Hindlimb muscle (tissue), 1 donor: ENCODE measurements at places on chromosomes 7 and 10.

- peak; percentile 29 for DNase-seq
Observed at GRCh38 chr7:87934699-87935383, 790 bp downstream of the ADAM22 start.

- DNase-seq, result no peak
Observed at GRCh38 chr10:51574248-51575048, 124.9 kb downstream of the CSTF2T start.

- DNase-seq, result no peak
Observed at GRCh38 chr7:28434510-28434909, 22.2 kb downstream of the CREB5 start.

DNA sequence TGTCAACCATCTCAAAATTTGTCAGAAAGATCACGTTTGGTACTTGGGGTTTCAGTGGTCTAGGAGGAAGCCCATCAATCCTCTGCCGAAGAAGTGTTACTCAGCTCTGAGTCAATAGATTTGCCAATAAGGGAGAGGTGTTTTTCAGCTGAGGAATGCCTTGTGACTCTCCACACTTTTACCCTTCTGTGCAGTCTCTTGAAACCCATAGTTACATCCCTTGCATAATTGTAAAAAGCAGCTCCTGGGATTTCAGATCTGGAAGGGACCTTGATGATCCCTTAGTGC, 47.5 kb downstream of the INSYN2A start:
- no peak for DNase-seq

GRCh38 chr7:124777268-124777667, 11.7 kb upstream of the GPR37 start:
- no peak for DNase-seq

DNA sequence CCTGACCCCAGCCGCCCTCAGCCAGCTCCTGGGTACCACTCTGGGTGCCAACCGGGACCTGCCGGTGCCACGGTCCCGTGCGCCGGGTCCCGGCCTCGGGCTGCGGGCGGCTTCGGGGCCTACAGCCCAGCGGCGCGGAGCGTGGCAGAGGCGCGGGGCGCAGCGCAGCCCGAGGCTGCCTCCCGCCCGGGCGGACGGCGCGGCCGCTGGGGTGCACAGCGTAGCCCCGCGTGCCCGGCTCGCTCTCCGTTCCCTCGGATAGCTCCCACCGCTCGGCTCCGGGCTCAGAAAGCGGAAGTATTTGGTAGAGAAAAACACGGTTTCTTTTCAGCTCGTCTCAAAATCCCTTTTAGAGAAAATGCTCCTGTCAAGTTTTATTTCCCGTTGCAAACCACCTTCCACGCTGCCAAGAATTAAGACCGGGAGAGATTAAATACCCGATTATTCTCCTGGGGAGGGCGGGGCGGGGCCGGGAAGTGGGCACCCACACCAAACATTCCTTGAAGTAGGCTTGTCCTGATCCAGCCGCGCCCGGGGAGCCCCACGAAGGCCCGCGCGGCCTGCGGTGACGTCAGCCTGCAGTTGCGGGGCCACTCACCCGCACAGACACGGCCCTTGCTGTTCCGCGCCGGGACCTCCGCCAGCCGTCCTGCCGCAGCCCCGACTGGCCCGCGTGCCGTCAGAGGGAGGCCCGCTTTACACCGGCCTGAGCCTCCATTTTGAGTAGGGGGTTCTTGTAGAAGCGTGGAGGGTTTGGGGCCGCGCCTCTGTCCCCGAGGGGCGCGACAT, 7.2 kb downstream of the HOXA13 start:
- DNase-seq, result no peak

DNA sequence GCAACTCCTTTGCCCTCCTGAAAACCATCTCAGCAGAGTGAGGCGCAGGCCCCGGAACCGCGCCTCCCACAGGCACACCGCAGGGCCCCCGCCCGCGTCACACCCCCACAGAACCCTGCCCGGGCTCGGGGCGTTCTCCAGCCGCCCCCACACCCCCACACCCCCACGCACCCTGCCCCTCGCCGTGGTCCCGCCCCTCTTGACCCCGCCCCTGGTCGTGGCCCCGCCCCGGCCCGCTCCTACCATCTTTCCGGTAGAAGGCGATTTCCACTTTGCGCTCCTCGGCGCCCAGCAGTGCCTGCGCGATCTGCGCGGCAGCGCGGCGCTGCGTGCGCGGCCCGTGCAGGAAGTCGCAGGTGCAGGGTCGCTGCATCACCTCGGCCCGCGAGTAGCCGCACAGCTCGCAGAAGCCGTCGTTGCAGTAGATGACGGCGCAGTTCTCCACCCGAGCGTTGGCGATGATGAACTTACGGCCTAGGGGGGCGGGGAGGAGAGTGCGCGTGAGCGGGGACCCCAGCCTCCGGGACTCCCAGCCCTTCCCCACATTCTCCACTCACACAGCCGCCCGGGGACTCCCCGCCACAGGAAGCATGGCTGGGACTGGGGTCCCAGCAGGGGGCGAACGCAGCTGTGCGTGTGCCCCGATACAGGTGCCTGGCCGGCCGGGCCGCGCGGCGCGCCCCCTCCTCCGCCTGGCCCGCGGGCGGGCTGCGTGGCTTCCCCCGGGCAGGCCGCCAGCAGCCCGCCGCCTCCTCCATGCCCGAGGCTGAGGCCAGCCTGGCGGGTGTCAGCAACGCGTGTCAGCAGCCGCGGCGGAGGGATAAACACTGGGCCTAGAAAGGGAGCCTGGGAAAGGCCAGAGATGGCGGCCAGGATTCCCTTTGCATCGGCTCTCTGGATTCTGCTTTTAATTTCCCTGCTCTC, 3.4 kb downstream of the KCNH2 start:
- DNase-seq, result no peak

GRCh38 chr7:85232068-85232467, 45.2 kb upstream of the SEMA3D start:
- DNase-seq, result no peak

DNA sequence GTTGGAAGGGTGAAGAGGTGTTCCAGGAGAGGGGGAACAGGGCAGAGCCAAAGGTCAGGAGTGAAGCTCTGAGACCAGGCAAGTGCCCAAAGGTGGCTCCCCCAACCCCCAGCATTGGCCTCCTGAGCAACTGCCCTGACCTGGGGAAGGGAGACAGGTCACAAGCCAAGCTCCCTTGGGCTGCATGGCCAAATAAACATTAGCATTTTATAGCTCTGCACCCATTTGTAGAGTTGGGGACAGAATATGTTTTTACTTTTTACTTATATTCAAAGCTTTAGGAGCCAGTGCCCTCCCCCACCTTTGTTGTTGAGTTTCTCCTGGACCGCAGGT, 4.0 kb downstream of the UNC5B start:
- no peak for DNase-seq

DNA sequence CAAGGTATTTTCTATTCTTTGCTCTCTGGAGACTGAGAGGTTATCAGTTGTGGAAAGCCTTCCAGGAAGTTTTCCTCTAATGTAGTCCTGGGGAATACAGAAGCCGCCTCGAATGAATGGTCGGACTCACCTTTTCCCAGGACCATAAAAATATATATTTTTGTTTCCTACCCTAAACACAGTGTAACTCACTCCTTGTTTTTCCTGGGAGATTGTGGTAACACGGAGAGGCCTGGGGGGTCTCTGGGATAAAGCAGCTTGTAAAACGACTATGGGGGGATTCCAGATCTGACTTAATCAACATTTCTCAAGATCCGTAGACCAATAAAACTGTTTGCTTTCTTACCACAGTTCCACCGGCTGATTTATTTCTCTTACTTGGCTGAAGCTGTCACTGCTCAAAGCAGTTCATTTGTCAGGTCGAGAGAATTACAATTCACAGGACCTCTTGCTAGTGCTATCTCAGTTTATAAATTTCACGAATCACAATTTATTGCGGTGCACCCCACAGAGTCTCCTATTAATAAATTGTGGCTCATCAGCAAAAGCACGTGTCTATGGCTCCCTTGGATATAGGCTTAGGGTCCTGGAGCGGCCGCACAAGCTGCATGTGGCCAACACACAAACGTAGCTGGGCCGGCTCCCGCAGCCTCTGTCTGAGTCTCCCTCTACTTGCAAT, 176.3 kb upstream of the BMPER start:
- DNase-seq, result no peak

GRCh38 chr10:24891823-24892222, 60.6 kb downstream of the PRTFDC1 start:
- DNase-seq, result no peak

- no peak for DNase-seq
Observed at GRCh38 chr7:68155676-68156075, 1159.0 kb downstream of the TYW1 start.

- no peak for DNase-seq
Observed at GRCh38 chr10:70846795-70847194, 31.0 kb downstream of the SGPL1 start.

DNA sequence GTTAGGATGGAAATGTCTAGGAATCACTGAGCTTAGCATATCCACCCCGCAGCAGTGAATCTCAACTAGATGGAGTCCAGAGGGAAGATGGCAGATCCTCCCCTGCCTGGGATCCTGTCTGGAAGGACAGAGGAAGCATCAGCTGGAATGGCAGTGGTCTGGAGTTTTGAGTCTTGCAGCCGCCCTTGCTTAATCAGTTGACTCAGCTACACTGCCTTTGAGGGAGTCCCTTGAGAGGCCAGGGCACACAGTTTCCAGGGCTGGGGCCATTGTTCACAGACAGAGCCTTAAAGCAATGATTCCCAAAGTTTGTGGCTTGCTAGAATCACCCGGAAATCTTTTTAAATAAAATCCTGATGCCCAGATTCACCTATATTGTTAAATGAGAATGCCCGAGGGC, 128.1 kb downstream of the NT5C2 start:
- no peak for DNase-seq

DNA sequence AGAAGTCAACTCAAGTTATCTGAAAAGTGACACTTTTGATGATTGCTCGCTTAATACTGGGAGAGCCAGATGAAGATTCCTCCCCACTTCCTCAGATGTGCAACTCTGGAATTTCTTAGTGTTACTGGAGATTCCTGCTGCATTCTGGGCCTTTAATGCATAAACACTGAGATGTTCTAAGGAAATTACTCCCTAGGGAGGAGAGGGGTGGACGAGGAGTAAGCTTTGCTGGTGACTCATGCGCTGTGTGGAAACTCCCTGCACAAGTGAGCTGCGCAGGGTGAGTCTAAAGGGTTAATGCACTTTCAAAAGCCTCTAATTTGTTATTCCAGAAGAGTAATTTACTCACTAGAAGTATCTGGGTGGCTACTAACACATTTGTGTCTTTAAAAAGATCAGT, 46.3 kb downstream of the EGFR start:
- peak; percentile 72 for DNase-seq

GRCh38 chr10:78959924-78960285, 108.9 kb upstream of the ZMIZ1 start:
- DNase-seq, result no peak

- DNase-seq, result no peak
Observed at GRCh38 chr10:100485366-100485765, 22.6 kb downstream of the WNT8B start.

DNA sequence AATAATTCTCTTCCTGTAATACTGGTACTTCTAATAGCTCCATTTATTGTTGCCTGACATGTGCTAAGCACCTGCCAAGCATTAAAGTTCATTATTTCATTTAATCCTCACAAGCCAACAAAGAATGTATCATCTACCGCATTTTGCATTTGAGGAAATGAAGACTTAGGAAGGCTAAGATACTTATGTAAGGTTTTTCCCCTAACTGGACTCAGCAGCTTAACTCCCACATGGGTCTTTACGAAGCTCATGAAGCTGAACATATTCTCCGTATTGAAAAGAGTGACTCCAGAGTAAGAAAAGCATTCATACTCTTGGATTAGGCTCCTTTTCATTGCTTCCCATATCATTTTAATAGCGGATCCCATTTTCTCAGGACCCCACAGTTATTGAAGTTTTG, 155.7 kb upstream of the TMEM72 start:
- peak; percentile 32 for DNase-seq

DNA sequence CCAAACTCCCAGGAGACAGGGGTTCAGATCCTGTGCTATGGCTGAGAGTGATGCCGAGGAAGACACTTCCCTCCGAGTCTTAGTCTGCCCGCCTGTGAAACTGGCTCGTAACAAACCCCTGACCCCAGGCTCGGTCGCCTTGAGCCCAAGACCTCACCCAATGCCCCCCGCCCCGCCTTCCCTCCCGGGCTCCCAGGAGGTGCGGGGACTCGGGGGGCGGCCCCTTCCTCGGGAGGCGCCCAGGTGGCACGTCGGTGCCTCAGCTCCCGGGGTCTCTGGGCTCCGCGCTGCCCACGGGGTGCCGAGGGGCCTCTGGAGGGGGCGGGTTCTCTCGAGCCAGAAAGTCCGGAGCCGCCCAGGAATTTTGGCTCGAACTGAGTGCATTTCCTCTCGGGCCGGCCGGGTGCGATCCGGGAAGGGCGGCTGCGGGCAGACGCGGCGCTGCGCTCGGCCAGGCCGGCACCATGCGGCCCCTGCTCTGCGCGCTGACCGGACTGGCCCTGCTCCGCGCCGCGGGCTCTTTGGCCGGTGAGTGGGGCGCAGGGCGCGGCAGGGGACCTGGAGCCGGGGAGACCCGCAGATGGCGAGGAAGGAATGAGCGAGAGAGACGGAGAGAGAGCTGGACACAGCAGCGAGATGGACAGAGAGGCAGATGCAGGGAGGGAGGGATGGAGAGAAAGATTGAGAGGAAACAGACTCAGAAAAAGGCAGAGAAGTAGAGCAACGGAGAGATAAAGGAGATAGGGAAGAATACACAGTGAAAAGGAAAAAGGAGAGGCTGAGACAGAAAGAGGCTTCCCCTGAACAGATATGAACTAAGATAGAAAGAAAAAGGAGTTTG, at the start of gene PLAC9:
Gene PLAC9, plus strand, starts transcription at position 432 of the 841 bp plus-strand sequence. Its CDS starts 33 bp downstream, at position 465.
- DNase-seq, result no peak

GRCh38 chr10:17528306-17528862, 74.0 kb upstream of the ST8SIA6 start:
- no peak for DNase-seq

GRCh38 chr10:131975796-131976195, 5.9 kb downstream of the BNIP3 start:
- no peak for DNase-seq

DNA sequence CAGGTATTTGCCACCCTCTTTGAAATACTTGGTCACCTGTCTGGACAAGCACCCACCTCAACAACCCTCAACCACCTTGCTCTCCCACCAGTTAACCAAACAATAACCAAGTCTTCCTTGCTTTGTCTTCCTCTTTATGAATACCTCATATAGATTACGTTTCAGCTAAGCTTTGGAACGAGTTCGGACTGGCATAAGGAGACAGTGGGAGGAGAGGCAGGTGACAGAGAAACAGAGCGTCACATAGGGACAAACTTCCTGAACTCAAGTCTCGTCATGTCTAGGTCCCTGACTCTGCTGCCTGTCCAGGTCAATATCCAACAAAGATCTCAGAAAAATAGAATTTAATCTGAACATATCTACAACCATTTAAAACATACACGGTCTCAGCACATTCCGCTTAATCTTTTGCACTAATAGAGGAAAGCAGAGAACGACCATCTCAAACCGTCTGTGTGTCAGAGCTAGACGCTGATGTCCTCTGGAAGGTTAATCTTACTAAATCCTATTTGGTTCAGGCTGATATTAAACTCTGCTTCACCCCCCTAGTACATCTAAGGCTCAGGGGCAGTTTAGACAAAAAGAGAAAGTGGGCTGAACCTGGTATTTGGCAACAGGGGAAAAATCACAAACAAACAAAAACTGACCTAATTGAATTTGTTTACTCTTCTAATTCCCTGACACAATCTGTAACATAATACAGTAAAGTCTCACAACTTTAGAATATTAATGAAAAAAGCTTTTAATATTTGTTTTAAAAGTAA, 26.4 kb upstream of the SVOPL start:
- DNase-seq, result no peak

GRCh38 chr7:80459776-80460510, 51.9 kb downstream of the GNAT3 start:
- peak; percentile 29 for DNase-seq

- DNase-seq, result no peak
Observed at GRCh38 chr7:44050121-44050914, 5.8 kb downstream of the DBNL start.
